NCI-H226 (cell line): ENCODE measurements at places on chromosomes 4 and X.

DNA sequence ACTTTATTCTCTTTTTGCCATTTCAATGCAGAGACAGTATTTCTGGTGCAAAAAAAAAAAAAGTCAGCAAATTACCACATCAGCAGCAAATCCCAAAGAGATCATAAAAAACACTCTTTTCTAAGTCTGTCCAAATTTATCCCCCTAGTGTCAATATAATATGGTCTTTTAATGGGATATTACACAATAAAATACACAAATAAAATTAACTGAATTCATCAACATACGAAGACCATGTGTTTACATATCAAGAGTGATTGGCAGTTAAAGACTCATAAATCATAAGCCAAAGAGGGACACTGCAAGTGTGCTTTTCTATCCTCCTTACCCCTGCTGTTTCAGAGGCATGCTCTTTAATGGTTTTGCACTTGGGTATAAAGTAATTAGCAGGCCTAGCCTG lies 340.2 kb upstream of the DKK2 start:
- no peak for DNase-seq

- DNase-seq = no peak
Measured at GRCh38 chrX:9957743-9958142, 9.4 kb upstream of the CLDN34 start.

DNA sequence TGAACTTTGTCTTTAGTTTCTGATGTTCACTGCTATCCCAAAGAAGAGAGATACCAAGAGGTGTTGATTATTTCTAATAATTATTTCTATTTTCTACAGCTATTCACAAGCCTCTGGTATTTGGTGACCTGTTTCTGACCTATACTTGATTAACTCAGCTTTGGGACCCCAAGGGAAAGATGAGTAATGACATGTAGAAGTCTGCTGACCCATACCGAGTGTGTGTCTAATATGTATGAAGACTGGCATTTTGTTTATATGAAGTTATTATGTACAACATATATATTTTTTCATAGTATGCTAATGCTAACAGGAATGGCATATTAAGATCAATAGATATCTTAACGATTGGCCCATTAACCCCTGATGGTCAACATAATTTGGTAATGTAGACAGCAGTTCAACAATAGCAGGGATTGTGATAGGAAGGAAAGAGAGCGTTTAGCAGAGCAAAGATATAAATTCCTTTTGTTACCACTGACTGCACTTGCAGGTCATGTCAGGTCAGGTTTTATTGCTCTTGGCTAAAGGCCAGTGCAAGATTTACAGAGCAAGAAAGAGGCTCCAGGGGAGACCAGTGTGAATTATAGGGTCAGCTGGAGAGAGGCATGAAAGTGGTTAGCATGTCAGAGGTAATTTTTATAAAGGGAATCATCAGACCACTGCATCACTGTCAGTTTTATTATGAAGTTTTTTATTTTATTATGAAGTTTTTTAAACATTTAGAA lies 94.7 kb upstream of the DIPK2B start:
- DNase-seq = peak; percentile 58

- DNase-seq = no peak
Measured at GRCh38 chrX:132266583-132267355, 47.5 kb upstream of the RAP2C start.

DNA sequence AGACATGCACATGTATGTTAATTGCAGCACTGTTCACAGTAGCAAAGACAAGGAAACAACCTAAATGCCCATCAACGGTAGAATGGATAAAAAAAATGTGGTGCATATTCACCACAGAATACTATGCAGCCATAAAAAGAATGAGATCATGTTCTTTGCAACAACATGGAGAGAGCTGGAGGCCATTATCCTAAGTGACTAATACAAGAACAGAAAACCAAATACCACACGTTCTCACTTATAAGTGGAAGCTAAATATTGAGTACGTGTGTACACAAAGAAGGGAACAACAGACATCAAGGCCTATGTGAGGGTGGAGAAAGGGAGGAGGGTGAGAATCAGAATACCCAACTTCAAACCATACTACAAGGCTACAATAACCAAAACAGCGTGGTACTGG lies 17.4 kb upstream of the LNX1 start:
- no peak for DNase-seq

DNA sequence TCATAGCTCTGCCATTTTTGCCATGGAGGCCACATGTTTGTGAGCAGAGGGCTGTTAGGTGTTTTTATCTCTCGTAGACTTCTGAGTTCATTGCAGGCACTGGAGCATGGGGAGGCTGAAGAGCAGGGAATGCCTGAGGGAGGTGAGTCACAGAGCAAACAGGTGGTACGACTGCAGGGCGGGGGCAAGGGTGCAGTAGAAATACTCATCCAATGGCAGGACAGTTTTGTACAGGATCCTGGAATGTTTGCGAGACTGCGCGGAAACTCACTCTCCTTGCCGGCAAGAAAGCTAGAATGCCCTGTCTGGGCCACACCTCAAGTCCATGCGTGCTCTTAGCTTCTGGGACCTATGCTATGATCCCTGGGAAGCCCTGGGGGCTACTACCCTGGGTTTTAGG lies 20.0 kb upstream of the VCX2 start:
- peak; percentile 45 for DNase-seq

DNA sequence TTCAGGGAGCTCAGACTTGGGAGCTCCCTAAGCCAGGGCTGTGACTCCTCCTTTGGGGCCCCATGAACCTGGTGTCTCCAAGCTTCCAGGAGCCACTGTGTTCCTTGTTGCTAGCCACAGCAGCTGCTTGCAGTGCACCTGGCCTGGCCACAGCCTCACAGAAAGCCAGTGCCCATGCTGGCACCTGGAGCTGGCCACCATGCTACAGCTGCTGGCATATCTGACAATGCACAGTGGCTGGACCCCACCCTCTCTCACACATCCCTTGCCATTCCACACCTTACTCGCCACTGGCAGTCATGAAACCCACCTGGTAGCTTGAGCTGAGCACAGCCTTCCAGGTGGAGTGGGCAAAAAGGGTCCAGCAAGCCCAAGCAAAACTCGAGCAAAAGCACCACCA lies 441.7 kb downstream of the ARAP2 start:
- no peak for DNase-seq

DNA sequence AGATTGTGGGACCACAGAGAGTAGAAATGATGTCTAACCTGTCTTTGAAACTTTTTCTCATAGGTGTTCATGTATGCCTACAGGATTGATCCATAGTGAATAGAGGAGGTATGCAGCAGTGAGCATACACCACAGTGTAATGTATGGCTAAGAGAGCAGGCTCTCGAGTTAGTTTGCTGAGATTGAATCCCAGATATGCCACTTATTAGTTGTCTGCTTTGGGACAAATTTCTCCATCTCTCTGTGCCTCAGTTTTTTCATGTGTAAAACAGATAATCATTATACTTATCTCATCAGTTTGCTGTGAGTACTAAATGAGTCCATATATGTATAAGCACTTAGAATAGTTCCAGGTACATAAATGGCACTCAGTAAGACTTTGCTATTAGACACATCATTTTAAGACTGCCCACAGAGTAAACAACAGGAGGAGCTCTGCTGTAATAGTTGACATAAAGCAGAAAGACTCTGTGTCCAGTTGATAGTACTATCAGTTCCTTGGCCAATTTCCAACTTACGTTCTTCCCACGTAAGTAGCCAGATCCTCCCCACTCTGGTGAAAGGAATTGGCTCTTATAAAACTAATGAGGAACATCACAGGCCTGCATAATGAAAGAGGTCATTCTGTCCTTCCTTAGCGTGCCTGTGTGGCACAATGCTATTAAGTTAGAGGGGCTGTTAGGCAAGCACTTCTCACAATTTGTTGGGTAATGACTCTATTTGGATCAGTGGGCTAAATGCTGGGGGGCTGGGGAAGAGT lies 20.7 kb upstream of the RNF150 start:
- peak; percentile 49 for DNase-seq

DNA sequence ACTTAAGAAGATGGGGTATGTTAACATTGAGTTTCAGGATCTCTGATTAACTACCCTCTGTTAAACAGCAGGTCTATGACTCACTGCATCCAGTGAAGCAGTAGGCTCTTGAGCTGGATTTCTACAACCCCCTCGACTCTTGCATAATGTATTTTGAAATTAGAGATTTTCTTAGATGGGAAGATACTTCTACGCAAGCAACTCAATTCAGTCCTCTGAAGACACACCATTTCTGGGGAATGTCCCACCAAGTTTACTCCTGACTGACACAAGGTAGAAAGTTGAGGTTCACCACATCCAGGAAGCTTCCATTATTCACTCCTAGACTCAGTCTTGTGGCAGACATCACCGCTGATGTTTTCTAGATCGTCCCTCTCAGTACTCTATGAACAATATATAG lies 12.9 kb downstream of the PALLD start:
- peak; percentile 70 for DNase-seq

DNA sequence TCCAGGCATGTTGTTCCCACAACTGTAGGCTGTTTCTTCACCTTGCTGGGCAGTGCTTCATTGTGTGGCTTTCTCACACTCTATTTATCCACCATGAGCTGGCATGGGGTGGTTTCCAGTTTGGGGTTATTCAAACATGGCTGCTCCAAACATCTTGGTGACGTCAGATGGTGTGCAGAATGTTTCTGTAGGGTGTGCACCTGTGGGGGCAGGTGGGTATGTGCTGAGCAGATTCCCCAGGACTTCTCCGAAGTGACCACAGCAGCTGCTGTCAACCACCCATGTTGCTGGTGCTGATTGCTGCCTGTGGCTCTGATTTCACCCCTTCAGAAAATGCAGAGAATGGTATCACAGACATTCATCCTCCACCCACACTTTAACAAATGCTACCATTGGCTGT lies 5.0 kb upstream of the PSAPL1 start:
- no peak for DNase-seq

- no peak for DNase-seq
Measured at GRCh38 chrX:73987166-73987565, 316.8 kb upstream of the ZCCHC13 start.

GRCh38 chr4:142846108-142846728 lies at the start of gene INPP4B:
Gene INPP4B, minus strand, starts transcription at chr4:142846301.
- DNase-seq = peak; percentile 30

DNA sequence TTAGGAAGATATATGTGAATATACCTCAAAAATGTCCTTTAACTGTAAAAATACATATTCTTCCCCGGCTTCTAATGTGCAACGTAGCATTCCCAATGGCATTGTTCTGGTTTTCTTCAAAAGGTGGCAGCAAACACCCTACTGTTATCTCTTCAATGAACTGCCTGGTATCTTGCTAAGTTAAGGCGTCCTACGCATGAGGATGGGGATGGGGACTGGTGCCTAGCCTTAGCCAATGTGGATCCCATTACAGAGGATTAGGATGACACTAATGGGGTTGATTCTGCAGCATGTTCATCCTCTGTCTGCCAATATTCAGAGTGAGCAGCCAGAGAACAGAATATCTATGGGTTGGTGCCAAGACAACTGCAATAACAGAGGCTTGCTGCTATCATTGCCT lies 334.9 kb upstream of the ADGRL3 start:
- DNase-seq = no peak

DNA sequence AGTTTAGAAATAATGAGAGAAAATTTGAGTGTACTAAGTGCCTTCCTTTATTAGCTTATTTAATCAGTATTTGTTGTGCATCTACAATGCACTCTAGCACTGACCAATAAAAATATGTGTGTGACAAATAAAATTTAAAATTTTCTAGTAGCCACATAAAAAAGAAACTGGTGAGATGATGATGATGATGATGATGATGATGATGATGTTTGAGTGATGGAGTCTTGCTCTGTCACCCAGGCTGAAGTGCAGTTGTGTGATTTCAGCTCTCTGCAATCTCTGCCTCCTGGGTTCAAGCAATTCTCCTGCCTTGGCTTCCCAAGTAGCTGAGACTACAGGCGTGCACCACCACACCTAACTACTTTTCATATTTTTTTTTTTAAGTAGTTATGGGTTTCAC lies 110.2 kb downstream of the RNF150 start:
- no peak for DNase-seq

GRCh38 chrX:27565992-27566391 lies 24.2 kb upstream of the DCAF8L2 start:
- DNase-seq = peak; percentile 53

- peak; percentile 90 for DNase-seq
Measured at GRCh38 chr4:27442146-27442545, 581.5 kb downstream of the STIM2 start.

- no peak for DNase-seq
Measured at GRCh38 chrX:67893931-67894330, 350.1 kb downstream of the AR start.

DNA sequence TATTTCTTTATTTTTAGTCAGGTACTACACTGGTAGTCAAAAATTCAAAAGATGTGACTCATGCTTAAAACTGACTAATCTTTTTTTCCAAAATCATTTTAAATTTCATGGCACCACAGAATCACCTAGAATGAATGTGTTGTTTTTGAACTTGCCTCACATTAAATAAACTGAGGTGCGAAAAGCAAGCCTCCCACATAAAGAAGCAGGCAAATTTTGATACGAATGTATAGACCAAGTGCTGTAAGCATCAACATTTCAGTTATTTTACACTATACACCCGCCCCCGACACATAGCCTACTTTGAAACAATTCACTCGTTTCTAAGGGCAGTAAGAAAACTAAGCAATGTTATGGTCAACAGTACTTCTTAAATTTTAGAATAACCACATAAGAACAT lies 94.3 kb downstream of the MRPL1 start:
- no peak for DNase-seq

DNA sequence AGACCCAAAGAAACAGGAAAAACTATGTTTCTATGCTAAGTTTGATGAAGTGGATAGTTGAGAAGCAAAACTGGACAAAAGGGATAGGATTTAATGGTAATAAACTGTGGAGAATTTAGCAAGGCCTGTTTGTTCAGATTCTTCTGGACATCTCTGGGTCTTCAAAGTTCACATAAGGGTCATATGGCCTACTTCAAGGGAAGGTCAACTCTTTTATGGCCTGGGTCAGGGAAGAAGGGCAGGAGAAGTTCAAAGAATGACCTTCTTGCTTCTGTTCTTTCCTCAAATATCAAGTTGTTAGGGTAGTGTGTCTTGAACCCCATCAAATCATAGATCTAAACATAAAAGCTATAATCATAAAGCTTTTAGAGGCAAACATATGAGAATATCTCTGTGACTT lies 102.7 kb downstream of the SOWAHB start:
- no peak for DNase-seq

GRCh38 chrX:56738670-56739069 lies 9.6 kb downstream of the NBDY start:
- DNase-seq = no peak

DNA sequence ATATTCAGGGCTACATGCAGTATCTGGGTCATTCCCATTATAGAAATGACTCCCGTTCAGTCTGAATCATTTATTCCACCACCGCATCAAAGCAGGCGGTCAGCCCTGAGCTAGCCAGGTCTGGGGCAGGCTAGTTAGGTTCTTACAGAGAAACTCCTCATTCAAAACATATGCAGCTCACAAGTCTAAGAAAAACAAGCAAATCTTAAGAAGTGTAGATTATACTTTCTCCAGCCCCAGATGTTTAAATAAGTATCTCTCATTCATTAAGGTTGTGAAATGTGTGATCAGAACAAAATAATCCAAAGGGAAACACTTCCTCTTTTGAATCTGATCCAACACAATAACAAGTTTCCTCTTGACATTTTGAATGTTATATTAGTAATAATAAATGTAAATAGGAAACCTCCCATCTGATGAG lies 441.9 kb downstream of the INPP4B start:
- no peak for DNase-seq
